Suppressor macrophage treated with lipopolysaccharide for 4 hours (primary cell): ENCODE measurements at places on chromosomes 1 and 21.
A peak's percentile ranks its signal among the peaks of the same experiment; 100 is the strongest.

DNA sequence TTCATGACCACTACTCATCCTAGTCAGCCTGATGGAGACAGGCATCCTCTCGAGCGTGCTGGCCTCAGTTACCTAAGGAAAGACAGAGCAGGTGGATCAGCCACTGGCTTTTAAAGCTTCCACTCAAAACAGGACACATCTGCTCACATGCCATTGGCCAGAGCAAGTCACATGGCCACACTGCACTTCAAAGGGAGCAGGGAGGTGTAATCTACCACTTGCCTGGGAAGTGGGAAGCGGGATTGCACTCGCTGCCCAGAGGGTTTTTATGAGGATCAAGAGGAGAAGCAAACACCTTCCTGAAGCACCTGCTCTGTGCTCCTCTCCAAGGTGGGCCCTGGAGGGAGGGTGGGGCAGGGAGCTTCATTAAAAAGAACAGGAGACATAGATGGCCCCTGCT is 108.0 kb downstream of the TAS1R2 start:
- no peak for DNase-seq

- DNase-seq, result peak; percentile 83
Measured at GRCh38 chr21:34570313-34570712, 44.6 kb downstream of the RCAN1 start.

- DNase-seq, result no peak
Measured at GRCh38 chr1:162631546-162632191, 595 bp upstream of the DDR2 start.

GRCh38 chr1:11564237-11564636 is 85.3 kb downstream of the DISP3 start:
- DNase-seq, result no peak

- peak; percentile 58 for DNase-seq
Measured at GRCh38 chr1:183543619-183544204, 46.5 kb downstream of the NCF2 start.

- DNase-seq, result no peak
Measured at GRCh38 chr21:42193131-42193671, 25.7 kb upstream of the ABCG1 start.

DNA sequence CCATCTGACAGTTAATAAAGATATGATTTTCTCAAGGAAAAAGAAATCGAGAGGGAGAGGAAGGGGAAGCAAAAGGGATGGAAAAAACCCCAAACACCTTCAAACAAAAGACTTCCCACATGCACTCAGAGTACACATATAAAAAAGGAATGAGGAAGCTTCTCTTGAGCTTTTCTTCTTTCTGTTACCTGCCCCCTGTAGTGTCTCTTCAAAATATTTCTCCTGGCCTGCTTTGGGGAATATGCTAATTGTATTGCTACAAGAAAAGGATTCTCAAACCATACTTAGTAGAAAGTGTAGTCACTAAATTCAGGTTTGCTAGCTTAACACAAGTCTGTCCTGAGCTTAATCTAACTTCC is 58.7 kb downstream of the KIF14 start:
- DNase-seq, result no peak

GRCh38 chr21:27339902-27340301 is 373.0 kb upstream of the ADAMTS5 start:
- no peak for DNase-seq

- DNase-seq, result peak; percentile 94
Measured at GRCh38 chr21:34545079-34545884, 33.3 kb upstream of the KCNE1 start.

GRCh38 chr1:83791821-83792437 is 207.0 kb downstream of the TTLL7 start:
- DNase-seq, result peak; percentile 34

- peak; percentile 90 for DNase-seq
Measured at GRCh38 chr1:24957016-24957807, 27.1 kb upstream of the RUNX3 start.

DNA sequence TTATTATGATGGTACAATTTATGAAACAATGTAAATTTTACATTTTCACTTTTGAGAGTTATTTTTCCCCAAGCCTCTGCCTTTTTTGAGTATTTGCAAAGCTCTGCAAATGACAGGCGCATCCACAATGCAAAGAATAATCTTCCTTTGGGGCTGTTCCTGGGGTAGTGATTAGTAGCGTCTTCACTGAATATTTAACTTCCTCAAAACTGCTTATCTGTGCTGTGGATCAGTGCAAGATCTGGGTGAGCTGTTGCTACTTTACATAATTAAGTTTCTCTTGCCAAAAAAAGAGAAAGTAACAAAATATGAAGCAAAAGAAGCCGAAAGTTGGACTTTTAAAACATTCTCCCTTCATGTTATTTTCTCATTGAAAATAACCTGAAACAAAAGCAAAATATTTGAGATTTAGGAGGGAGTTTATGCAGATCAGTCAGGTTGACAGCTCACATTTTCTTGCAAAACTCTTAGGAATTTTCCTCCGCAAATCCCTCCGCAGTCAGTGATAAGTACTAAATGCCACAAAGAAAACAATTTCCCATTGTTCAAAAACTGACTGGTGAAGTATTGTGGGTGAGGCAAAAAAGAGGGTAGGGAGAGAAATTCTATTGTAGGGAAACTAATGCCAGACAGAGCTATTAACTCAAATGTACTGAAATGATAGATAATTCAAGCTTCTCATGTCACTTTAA is 276.4 kb upstream of the B3GALT2 start:
- DNase-seq, result no peak

GRCh38 chr1:1434131-1434823 is 1.2 kb upstream of the VWA1 start:
- DNase-seq, result no peak

DNA sequence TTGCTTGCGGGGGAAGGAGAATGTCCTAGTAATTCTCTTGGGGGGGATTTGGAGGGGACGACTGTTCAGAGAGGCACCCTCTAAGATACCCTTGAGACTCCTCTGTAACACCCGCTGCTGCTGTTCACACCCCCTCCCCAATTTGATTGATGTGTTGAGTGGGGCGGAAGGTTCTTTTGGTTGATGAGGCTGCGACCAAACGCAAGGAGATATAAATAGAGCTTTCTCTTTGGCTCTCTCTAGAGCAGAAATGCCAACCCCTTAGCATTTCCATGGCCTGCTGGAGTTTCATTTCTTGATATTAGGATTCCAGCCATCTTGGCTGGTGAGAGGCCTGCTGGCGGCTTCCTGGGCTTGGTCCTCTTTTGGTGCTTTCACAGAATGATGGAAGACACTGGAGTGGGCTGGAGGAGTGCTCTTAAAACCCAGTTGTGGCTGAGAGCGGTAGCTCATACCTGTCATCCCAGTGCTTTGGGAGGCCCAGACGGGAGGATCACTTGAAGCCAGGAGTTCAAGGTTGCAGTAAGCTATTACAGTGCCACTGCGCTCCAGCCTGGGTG is 2.0 kb downstream of the PIK3CD start:
- peak; percentile 51 for DNase-seq

DNA sequence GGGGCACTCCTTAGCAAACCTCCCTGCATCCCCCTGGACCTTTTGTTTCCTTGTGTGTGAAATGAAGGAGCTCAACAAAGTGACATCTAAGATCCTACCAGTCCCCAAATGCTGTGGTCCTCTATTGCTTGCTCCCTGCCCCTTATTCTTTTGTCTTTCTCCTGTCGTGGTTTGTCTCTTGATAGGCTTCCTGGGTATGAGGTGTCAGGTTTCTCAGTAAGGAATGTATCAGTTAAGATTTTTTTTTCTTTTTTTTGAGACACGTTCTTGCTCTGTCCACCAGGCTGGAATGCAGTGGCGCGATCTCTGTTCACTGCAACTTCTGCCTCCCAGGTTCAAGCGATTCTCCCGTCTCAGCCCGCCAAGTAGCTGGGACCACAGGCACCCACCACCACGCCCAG is 16.8 kb downstream of the CNIH3 start:
- DNase-seq, result no peak

DNA sequence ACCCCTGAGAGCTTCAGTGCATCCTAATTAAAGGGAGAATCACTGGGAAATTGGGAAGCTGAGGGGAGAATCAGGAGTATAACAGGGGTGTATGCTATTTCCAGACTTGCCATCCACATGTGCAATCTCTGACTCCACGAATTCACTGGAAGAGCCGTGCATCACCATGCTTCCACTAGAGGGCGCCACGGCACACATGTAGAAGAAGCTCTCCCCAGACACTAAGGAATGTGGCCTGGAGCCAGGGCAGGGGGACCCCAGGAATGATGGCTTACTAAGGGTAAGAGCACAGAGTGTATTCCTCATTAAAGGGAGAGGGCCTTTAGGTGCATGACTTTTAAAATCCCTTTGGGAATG is 81.5 kb downstream of the ABCA4 start:
- DNase-seq, result peak; percentile 82

GRCh38 chr1:149916898-149917252 is 769 bp downstream of the SV2A start:
- no peak for DNase-seq

DNA sequence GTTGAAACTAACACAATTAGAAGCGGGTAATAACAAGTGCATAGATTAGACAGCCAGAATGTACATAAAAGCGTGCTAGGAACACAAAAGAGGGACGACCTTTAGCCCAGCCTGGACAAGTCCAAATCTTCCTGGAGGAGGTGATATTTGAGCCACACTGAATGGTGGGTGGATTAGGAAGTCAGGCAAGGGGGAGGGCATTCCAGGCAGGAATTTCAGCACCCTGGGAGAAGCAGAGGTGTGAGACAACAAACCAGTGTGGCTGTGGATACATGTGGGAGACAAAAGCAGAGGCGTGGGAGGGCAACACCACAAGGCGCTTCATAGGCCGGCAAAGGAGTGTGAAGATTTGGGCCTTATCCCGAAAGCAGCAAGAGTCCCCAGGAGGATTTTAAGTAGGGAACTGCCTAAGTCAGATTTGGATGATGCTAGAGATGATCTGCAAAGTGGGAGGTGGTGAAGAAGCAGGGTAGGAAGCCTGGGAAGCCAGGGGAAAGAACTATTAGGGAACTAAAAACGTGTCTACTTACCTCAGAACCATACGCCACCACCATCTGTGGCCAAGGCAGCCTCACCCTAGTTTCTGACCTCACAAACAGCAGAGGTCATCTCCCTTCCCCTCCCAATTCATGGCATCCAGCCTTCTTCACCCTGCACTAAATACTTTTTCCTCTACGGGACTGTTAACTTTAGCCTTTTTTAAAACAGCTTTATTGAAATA is 81.8 kb downstream of the GLUL start:
- no peak for DNase-seq

DNA sequence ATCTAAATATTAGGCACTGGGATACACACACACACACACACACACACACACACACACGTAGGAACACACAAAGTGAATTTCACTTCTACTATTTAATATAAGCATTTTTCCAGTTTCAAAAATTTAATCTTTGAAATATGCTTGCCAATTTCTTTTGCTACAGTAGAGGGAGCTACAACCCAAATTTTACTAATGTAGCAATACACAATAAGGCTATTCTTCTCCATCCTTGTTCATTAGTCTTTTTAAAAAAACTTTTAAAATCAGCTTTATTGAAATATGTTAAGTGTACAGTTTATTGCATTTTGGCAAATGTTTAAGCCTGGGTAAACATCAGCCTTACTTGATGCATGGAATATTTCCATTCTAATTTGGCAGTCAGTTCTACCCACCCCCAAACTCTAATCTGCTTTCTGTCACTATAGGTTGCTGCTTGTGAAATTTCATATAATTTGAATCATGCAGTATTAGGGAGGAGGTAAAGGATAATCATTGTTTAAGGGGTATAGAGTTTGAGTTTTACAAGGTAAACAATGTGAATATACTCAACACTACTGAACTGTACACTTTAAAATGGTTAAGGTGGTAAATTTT is 93.0 kb upstream of the TENT5C start:
- peak; percentile 40 for DNase-seq

GRCh38 chr1:46530791-46531409 is 20.5 kb downstream of the KNCN start:
- no peak for DNase-seq

GRCh38 chr1:117335376-117336086 is 31.7 kb upstream of the MAN1A2 start:
- DNase-seq, result no peak

GRCh38 chr1:181383695-181384094 is 99.6 kb upstream of the CACNA1E start:
- peak; percentile 44 for DNase-seq

DNA sequence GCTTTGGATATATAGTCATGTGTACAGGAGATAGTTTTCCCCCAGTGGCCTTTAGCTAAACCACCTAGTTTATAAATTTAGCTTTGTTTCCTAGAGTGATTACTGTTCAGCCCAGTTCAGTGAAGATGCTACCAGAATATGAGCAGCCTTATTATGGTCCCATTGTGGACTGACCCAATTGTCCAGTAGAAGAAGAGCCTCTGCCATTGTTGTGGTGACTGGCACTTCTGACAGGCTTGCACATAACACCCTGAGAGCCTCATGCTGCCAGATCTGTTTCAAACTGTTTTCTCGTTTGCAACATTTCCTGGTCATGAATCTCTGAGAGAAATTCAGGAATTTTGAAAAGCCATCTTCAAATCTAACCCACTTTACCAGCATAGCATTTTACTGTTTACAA is 20.6 kb downstream of the KPNA6 start:
- no peak for DNase-seq

DNA sequence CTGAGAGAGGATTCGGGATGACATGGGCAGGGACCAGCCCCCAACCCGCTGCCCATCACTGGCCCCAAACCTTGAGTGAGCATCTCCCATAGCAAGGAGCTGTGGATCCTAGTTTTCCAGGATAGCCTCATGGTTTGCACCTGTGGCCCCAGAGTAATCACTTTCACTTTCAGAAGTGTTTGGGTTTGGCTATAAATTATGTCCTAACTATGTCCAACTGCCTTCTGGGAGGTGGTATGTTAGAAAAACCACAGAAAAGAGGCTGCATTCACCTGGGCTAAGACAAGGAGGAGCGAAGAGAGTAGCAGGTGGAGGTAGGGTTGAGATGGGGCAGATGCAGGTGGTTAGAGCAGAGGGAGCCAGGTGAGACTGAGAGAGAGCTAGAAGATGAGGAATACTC is 19.4 kb upstream of the CLIC6 start:
- DNase-seq, result no peak

- DNase-seq, result no peak
Measured at GRCh38 chr1:62962014-62962812, 178.3 kb downstream of the ATG4C start.

GRCh38 chr1:38190983-38191382 is 144.4 kb upstream of the POU3F1 start:
- DNase-seq, result no peak

GRCh38 chr1:42186152-42186551 is 21.6 kb upstream of the GUCA2A start:
- DNase-seq, result no peak

DNA sequence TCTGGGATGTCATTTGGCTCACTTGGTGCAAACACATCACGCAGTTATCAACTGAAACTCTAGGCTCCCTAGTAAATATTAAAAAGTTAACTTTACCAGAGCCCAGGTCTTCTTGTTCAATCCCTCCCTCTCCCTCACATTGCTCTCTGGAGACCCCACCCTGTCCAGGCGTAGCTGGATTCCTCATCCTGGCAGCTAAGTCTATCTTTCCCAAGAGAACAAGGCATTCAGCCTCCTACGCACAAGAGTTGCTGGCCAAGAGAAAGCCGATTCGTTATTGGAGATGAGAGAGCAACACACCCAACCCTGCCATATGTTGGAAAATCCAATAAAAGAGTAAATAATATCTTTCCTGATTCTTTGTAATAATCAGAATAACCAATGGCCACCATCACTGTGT is 117.9 kb downstream of the SLC30A10 start:
- DNase-seq, result no peak

- DNase-seq, result no peak
Measured at GRCh38 chr1:203506858-203507626, 13.1 kb downstream of the OPTC start.
